HFFc6 (cell line): ENCODE measurements at places on chromosomes 4 and X. TPM values are rescaled to one million over a fixed set of nuclear protein-coding genes. Genes with fewer than 3 reads are reported as not detected.

UGT2A1 gene
- not detected in 3 replicates for total RNA-seq

NWD2 gene
- not detected in 3 replicates for total RNA-seq

PLP1 gene
- 0.20 to 0.69 TPM (median 0.59 TPM) in 3 replicates for total RNA-seq

ZNF330 gene
- 42.5 to 44.0 TPM (median 42.8 TPM) in 3 replicates for total RNA-seq

DNA sequence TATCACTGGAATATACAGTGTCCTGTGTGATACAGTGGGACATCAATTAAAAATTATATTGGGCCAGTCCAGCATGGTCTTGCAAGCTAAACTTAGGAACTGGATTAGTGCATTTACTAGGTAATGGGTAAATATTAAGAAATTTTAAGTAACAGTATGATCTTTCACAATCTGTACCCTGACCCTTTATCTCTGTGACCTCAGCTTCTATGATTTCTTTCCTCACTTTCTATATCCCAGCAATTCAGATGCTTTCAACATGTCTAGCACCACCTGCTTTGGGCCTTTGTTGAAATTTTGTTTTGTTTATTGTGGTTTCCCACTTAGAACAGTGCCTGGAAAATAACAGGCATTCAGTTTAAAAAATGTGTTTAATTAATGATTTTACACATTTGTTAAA, 2295.4 kb downstream of the ARAP2 start:
- H3K36me3 ChIP-seq: no peaks in the 10 kb centered on the region
- no peaks in the 10 kb centered on the region for H3K4me1 ChIP-seq
- H3K4me3 ChIP-seq: no peak overlapping the region

GRCh38 chr4:164648151-164648848, 105.6 kb upstream of the SMIM31 start:
- H3K4me3 ChIP-seq: no peak overlapping the region
- no peak overlapping the region for H3K27ac ChIP-seq
- DNase-seq: no peak
- no peaks in the 10 kb centered on the region for H3K36me3 ChIP-seq

- DNase-seq: no peak
- no peak overlapping the region for H3K27ac ChIP-seq
- peaks cover 10% of the 10 kb centered on the region for H3K4me1 ChIP-seq
- H3K27me3 ChIP-seq: no peaks in the 10 kb centered on the region
- H3K4me3 ChIP-seq: no peak overlapping the region
- no peaks in the 10 kb centered on the region; the same call in 1 of the 2 replicates for H3K36me3 ChIP-seq
These were observed 41.9 kb upstream of the NEUROG2 start for GRCh38 chr4:112557676-112558411.

DNA sequence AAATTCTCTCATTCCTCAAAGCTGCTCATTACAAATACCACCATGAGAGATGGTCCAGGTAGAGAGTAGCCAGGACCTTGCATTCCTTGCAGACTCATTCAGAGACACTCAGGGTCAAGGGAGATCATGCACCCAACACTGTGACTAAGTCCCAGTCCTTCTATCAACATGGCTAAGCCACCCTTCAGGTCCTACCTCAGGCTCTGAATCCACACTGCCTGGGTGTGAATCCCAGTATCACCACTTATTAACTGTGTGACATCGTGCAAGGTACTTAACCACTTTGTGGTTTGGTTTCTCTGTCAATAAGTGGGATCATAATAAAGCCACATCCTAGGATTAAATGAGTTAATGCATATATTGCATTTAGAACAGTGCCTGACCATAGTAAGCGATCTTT, 124.1 kb upstream of the NEIL3 start:
- H3K36me3 ChIP-seq: no peaks in the 10 kb centered on the region
- H3K27ac ChIP-seq: no peak overlapping the region
- H3K4me1 ChIP-seq: peaks cover 38% of the 10 kb centered on the region
- H3K27me3 ChIP-seq: peaks cover 3% of the 10 kb centered on the region; the same call in 1 of the 2 replicates

DNA sequence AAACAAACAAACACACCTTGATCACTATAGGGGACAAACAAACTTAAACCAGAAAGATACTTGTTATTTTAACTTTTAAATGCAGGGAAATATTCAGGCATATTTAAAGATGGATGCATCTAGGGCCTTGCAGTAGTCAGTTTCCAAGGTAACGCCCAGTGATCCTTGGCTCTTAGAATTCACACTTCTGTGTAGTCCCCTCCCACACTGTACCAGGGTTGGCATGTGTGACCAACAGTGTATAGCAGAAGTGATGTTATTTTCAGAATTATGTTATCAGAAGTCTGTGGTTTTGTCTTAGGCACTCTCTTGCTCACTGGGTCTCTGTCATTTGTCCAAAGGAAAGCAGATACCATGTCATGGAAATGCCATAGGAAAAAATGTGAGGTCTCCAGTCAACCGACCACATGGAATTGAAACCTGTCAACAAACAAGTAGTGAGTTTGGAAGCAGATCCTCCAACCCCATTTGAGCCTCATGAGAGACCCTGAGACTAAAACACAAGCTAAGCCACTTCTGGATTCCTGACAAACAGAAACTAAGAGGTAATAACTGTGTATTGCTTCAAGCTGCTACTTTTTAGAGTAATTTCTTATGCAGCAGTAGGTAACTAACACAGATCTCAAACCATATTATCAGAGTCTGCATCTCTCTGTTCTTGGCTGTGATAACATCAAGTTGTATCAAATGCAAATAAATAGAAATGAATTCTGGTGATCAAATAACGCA, 670.3 kb downstream of the KCTD8 start:
- no peak for DNase-seq
- peaks cover 2% of the 10 kb centered on the region; the same call in 1 of the 2 replicates for H3K27me3 ChIP-seq
- no peak overlapping the region for H3K4me3 ChIP-seq

GRCh38 chr4:163967263-163967662, 472.8 kb downstream of the TMA16 start:
- no peak overlapping the region for H3K4me3 ChIP-seq
- H3K27ac ChIP-seq: no peak overlapping the region
- H3K36me3 ChIP-seq: peaks cover 3% of the 10 kb centered on the region; the same call in 1 of the 2 replicates
- no peaks in the 10 kb centered on the region for H3K4me1 ChIP-seq
- no peak for DNase-seq

- no peak overlapping the region for H3K4me3 ChIP-seq
- no peaks in the 10 kb centered on the region for H3K27me3 ChIP-seq
- H3K36me3 ChIP-seq: no peaks in the 10 kb centered on the region
These were observed 353.0 kb downstream of the IDS start for GRCh38 chrX:149151805-149152757.

DNA sequence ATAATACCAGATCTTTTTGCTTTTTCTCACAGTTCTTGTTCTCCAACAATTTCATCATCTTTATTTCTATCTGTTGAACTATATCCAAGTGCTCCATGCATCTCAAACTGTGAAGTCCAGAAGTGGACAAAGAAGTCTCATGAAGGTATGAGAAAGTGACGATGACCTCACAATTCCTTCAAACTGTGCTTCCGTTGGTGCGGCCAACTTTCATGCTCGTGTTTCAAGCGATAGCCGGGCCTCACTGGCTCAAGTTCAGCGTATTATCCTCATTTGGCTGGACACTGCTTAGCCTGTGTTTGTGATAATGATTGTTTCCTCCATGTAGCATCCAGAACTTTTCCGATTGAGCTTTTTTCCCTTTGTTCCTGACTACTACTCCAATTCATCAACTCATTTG, 143.1 kb downstream of the PALLD start:
- H3K36me3 ChIP-seq: peaks cover 4% of the 10 kb centered on the region; the same call in 1 of the 2 replicates
- peaks cover 64% of the 10 kb centered on the region for H3K4me1 ChIP-seq
- H3K4me3 ChIP-seq: no peak overlapping the region
- no peak overlapping the region for H3K27ac ChIP-seq
- no peaks in the 10 kb centered on the region for H3K27me3 ChIP-seq

GRCh38 chr4:107913283-107913899, 18.0 kb upstream of the CYP2U1 start:
- no peaks in the 10 kb centered on the region; the same call in 1 of the 2 replicates for H3K27me3 ChIP-seq
- no peak overlapping the region for H3K4me3 ChIP-seq
- 0 out of 2 replicates have a peak, but pooled peaks cover 6% of the 10 kb centered on the region for H3K4me1 ChIP-seq
- peak overlapping the region; percentile 38; the same call in 1 of the 2 replicates for H3K27ac ChIP-seq
- peak; percentile 70 for DNase-seq

GRCh38 chr4:104677116-104677515, 182.4 kb upstream of the CXXC4 start:
- no peak overlapping the region for H3K4me3 ChIP-seq
- H3K27me3 ChIP-seq: no peaks in the 10 kb centered on the region
- H3K4me1 ChIP-seq: no peaks in the 10 kb centered on the region
- no peak for DNase-seq
- H3K36me3 ChIP-seq: peaks cover 4% of the 10 kb centered on the region; the same call in 1 of the 2 replicates

DNA sequence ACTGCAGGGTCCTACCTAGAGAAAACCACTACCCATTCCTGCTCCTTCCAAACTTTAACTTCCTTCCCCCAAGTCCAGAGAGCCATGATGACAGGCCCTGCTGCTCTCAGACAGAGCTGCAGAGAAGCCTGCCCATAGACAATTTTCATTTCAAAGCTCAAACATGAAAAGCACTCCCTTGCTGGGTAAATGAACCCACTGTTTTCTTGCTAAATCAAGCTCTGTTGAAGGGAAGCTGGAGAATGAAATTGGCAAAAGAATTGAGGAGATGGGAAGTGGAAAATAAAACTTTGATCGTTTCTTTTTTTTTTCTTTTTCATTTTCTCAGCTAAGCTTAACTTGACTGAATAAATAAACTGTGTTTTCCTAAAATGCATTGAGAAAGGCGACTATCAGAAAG, 331.1 kb upstream of the CPEB2 start:
- no peak overlapping the region for H3K4me3 ChIP-seq
- no peaks in the 10 kb centered on the region for H3K4me1 ChIP-seq
- H3K36me3 ChIP-seq: no peaks in the 10 kb centered on the region
- H3K27me3 ChIP-seq: no peaks in the 10 kb centered on the region
- no peak for DNase-seq
- no peak overlapping the region for H3K27ac ChIP-seq
